ENCODE measurements at places on chromosomes 4 and X.
A peak's percentile ranks its signal among the peaks of the same experiment; 100 is the strongest.

GRCh38 chrX:123943488-123943887, 18.0 kb upstream of the STAG2 start:
- no peaks in the 10 kb centered on the region for H3K4me1 ChIP-seq
- no peaks in the 10 kb centered on the region for H3K27me3 ChIP-seq
- no peak overlapping the region for H3K4me3 ChIP-seq
- no peak for DNase-seq
- no peaks in the 10 kb centered on the region for H3K36me3 ChIP-seq
- no peak overlapping the region for H3K27ac ChIP-seq

GRCh38 chr4:5979981-5980380, 38.2 kb downstream of the C4orf50 start:
- DNase-seq = no peak
- H3K36me3 ChIP-seq = no peaks in the 10 kb centered on the region
- H3K27me3 ChIP-seq = peaks cover 4% of the 10 kb centered on the region
- no peaks in the 10 kb centered on the region for H3K4me1 ChIP-seq
- H3K27ac ChIP-seq = no peak overlapping the region
- H3K4me3 ChIP-seq = no peak overlapping the region

DNA sequence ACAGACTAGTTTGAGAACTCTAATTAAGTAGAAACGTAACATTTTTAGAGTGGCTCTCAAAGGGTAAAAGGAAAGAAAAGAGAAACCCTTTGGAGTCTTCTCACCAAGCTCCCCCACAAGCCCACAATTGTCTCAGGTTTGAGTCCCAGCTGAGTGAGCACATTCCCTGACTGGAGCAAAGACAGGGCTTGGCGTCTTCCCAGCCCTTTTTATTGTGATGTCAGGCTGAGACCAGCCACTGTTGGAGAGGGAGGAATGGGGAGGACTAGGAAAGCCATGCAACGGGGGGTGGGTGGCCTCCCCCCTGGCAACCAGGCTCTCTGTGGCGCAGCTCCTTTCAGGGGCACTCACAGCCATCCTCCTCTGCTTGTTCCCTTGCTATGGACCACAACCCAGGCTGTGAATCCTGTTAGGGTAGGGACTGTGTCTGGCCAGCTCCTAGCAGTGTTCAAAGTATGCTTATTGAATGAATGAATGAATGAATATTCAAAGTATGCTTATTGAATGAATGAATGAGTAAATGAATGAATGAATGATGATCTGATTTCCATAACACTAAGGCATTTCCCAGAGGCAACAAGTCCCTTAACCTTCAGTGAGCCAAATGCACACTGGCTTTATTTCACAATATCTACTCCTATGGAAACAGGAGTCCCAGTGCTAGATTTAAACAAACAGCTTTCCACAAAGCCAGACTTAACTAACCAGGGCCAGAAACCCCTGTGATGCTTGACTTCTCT, 413.3 kb downstream of the MID1IP1 start:
- DNase-seq = no peak
- no peak overlapping the region for H3K27ac ChIP-seq
- no peaks in the 10 kb centered on the region for H3K36me3 ChIP-seq
- no peaks in the 10 kb centered on the region for H3K4me1 ChIP-seq
- no peak overlapping the region for H3K4me3 ChIP-seq
- no peaks in the 10 kb centered on the region for H3K27me3 ChIP-seq

DNA sequence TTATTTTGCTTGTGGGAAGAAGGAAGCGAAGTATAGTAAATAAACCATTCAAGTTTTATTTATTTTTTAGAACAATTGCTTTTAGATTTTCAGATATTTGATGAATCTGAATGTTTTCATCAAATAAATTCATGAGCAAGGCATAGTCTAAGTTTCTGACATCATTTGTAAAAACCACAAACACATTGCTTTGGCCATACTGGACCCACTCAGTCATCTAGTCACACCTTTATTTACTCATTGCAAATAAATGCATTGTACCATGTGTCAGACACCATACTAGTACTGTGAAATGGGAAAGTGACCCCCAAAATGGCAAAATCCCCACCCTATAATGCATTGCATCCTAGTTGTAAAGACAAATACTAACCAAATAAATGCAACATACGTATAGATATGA, 449.1 kb upstream of the SMIM31 start:
- H3K27me3 ChIP-seq = no peaks in the 10 kb centered on the region
- H3K4me1 ChIP-seq = no peaks in the 10 kb centered on the region
- H3K4me3 ChIP-seq = no peak overlapping the region
- no peaks in the 10 kb centered on the region for H3K36me3 ChIP-seq
- no peak overlapping the region for H3K27ac ChIP-seq

GRCh38 chrX:25873196-25873595, 264.9 kb upstream of the MAGEB18 start:
- no peaks in the 10 kb centered on the region for H3K4me1 ChIP-seq
- no peak overlapping the region for H3K4me3 ChIP-seq
- no peak overlapping the region for H3K27ac ChIP-seq
- no peak for DNase-seq
- no peaks in the 10 kb centered on the region for H3K27me3 ChIP-seq
- H3K36me3 ChIP-seq = no peaks in the 10 kb centered on the region

GRCh38 chrX:40748977-40749376, 13.6 kb upstream of the MED14 start:
- H3K36me3 ChIP-seq = no peaks in the 10 kb centered on the region
- H3K4me1 ChIP-seq = no peaks in the 10 kb centered on the region
- DNase-seq = no peak
- no peak overlapping the region for H3K27ac ChIP-seq
- H3K4me3 ChIP-seq = no peak overlapping the region

GRCh38 chrX:153526801-153527200, 9.4 kb downstream of the ATP2B3 start:
- H3K36me3 ChIP-seq = no peaks in the 10 kb centered on the region
- H3K27me3 ChIP-seq = no peaks in the 10 kb centered on the region
- no peaks in the 10 kb centered on the region for H3K4me1 ChIP-seq
- H3K27ac ChIP-seq = no peak overlapping the region
- H3K4me3 ChIP-seq = no peak overlapping the region

DNA sequence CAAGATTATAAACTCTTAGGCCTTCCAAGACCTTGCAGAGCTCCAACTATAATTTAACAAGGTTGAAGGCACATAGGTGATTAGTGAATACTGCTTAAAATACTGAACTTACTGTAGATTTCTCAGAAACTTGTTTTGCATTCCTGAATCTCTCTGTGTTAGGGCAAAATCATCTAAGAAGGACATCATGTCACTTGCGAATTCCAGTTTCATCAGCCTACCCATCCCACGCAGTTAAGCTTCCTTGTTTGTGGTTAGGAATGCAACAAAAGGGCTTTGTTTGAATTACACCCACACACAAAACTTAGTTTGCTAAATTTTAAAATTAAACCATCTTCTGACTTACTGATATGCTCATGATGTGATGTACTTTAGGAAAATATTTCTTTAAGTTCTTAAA, 174.0 kb downstream of the SOWAHB start:
- peaks cover 7% of the 10 kb centered on the region for H3K4me1 ChIP-seq
- H3K4me3 ChIP-seq = no peak overlapping the region
- H3K27me3 ChIP-seq = no peaks in the 10 kb centered on the region
- H3K27ac ChIP-seq = peak overlapping the region; percentile 47

DNA sequence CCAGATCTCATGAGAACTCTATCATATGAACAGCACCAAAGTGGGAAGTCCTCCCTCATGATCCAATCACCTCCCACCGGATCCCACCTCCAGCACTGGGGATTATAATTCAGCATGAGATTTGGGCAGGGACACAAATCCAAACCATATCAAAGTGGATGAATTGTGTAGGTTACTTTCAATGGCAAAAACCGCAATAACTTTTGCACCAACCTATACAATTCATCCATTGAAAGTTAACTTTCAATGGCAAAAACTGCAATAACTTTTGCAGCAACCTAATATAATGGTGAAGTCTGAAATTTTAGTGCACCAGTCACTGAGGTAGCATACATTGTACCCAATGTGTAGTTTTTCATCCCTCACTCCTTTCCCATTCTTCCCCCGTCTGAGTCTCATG, 16.6 kb downstream of the STK32B start:
- H3K36me3 ChIP-seq = no peaks in the 10 kb centered on the region
- H3K27ac ChIP-seq = no peak overlapping the region
- no peak for DNase-seq
- H3K4me1 ChIP-seq = no peaks in the 10 kb centered on the region

DNA sequence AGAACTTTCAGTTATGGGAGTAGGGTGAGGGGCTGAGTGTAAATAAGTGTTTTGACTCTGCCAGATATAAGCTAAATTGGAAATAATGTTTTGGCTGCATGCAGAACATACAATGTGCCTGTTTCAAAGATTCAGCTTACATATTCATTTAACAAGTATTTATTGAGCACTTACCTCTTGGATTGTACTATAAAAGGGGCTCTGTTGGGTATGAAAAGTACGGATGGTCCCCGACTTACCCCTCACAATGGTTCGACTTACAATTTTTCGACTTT, 799 bp upstream of the AIFM1 start:
- DNase-seq = no peak
- peak overlapping the region; percentile 42 for H3K4me3 ChIP-seq
- no peaks in the 10 kb centered on the region for H3K27me3 ChIP-seq
- no peaks in the 10 kb centered on the region for H3K36me3 ChIP-seq
- H3K27ac ChIP-seq = peak overlapping the region; percentile 84

- no peak for DNase-seq
- H3K4me1 ChIP-seq = no peaks in the 10 kb centered on the region
- H3K27ac ChIP-seq = no peak overlapping the region
- H3K27me3 ChIP-seq = no peaks in the 10 kb centered on the region
- H3K36me3 ChIP-seq = no peaks in the 10 kb centered on the region
Observed at GRCh38 chrX:23548164-23548563, 119.1 kb upstream of the PRDX4 start.

All from prostate gland (tissue), 2 donors.